Stomach (tissue), 19 donors: ENCODE measurements at places on chromosomes 11 and 22. TPM values are rescaled to one million over a fixed set of nuclear protein-coding genes. Genes with fewer than 3 reads are reported as not detected.
A peak's percentile ranks its signal among the peaks of the same experiment; 100 is the strongest.

DNA sequence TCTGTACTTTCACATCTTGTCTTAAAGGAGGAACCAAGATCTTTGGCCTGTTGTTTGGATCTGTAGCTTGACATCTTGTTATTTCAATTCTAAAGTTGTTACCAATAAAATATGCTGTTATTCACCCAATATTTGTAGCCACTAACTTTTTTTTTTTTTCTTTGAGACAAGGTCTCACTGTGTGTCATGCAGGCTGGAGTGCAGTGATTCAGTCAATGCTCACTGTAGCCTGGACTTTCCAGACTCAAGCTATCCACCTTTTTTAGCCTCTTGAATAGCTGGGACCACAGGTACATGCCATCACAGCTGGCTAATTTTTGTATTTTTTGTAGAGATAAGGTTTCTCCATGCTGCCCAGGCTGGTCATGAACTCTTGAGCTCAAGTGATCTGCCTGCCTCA is 769.4 kb downstream of the DLG2 start:
- H3K27me3 ChIP-seq, result no peaks in the 10 kb centered on the region
- no peaks in the 10 kb centered on the region for H3K36me3 ChIP-seq
- H3K4me1 ChIP-seq, result no peaks in the 10 kb centered on the region
- DNase-seq, result no peak

- DNase-seq, result no peak
- H3K27me3 ChIP-seq, result no peaks in the 10 kb centered on the region
- no peak overlapping the region for H3K4me3 ChIP-seq
- no peaks in the 10 kb centered on the region for H3K4me1 ChIP-seq
- H3K36me3 ChIP-seq, result no peaks in the 10 kb centered on the region
Observed at GRCh38 chr11:58829786-58830185, 14.7 kb downstream of the GLYATL2 start.

DNA sequence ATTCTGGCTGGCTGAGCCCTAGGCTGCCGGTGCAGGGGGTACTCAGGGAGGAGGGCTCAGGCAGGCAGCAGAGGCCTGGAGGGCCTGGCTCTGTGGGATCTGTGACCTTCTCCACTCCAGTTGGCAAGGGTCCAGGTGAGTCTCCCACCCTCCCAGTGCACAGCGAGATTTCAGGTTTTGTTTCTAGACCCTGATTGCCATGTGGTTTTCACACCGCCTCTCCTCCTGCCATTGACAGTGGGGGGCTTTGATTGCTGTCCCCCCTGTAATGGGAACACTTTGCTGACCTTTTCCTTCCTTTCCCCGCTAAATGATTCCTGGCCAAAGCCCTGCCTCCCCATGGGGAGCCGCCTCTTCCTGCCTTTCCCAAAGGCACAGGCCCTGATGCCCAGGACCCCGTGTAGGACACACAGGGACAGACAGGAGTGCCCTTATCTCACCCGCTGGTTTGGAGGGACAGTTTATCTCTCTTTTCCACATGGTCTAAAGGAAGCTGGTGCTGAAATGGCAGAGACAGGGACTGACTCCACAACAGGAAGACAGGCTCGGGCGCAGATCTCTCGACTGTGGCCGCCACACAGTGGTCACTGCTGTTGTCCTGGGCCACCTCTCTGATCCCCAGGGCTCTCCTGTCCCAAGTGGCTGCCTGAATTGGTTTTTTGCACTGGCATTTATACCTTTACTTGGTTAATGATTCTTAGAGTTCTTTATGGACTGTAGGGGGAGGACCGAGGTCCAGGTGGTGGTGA is 43.4 kb downstream of the BCR start:
- no peak overlapping the region for H3K4me3 ChIP-seq
- DNase-seq, result peak; percentile 44
- no peaks in the 10 kb centered on the region for H3K27me3 ChIP-seq
- H3K27ac ChIP-seq, result peak overlapping the region; percentile 72
- no peaks in the 10 kb centered on the region for H3K36me3 ChIP-seq

DNA sequence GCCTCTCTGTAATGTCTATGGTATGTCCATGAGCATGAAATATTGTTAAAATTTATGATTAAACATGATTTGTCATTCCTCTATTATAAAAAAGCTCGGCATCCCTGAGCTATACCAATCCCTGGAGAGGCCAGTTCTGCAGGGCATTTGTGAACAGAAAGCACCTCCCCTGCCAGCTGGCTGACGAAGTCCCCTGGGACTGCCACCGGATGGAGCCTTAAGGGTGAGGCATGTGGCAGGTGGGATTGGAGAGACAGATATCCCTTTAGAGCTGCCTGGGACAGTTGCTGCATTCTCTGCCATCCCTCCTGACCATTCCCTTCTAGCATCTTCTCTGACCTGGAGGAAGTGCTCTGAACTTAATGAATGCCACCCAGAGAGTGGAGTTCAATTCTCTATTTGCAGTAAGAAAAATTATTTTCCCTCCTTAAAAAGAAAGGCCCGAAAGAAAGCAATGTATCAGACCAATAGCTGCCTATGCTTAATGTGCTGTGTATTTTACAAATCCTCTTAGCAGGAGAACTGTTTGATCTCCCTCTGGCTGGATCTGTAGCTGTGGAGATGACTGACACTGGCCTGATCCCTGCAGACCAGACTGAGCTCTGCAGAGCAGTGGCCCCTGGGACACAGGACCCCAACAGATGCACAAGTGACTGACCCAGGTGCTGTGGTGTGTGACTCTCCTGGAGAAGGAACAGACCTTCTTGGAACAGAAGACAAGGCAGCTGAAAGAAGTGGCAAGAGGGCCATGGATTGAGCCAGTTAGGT is 219.0 kb upstream of the NAV2 start:
- H3K4me1 ChIP-seq, result no peaks in the 10 kb centered on the region
- H3K36me3 ChIP-seq, result no peaks in the 10 kb centered on the region
- H3K27me3 ChIP-seq, result no peaks in the 10 kb centered on the region

GRCh38 chr11:12581923-12582322 is 92.3 kb upstream of the TEAD1 start:
- peaks cover 20% of the 10 kb centered on the region for H3K4me1 ChIP-seq
- no peak overlapping the region for H3K27ac ChIP-seq
- no peak for DNase-seq
- H3K4me3 ChIP-seq, result no peak overlapping the region
- H3K27me3 ChIP-seq, result no peaks in the 10 kb centered on the region

DNA sequence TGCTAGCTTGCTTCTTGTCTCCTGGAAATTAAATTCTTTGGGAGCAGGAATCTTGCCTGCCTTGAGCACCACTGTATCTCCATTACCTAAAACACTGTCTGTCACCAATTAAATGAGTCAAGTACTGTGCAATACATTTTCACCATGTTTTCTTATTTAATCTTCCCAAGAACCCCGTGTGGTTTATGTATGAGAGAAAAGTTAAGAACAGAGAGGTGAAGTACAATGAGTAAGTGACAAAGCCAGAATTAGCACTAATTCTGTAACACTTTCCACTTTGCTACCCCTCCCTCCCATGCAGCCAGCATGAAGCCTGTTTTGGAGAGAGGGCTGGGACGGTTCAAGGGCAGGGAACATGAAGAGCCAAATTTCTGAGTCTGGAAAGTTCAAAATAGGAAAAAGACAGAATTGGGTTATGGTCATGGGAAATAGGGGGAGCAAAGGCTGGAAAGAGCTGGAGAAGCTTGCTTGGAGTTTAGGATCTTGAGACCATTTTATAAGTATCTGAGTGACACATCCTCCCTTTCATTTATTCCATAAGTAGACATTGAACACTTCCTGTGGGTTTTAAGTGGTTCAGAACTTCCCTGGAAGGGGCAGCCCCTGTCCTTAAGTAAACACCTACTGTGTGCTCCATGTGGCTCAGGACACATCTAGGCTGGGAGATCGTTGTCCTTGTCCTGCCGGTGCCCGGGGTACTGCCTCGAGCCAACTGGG is 60.5 kb upstream of the CHST1 start:
- H3K27ac ChIP-seq, result no peak overlapping the region
- no peaks in the 10 kb centered on the region for H3K36me3 ChIP-seq
- H3K4me3 ChIP-seq, result no peak overlapping the region
- no peak for DNase-seq

DNA sequence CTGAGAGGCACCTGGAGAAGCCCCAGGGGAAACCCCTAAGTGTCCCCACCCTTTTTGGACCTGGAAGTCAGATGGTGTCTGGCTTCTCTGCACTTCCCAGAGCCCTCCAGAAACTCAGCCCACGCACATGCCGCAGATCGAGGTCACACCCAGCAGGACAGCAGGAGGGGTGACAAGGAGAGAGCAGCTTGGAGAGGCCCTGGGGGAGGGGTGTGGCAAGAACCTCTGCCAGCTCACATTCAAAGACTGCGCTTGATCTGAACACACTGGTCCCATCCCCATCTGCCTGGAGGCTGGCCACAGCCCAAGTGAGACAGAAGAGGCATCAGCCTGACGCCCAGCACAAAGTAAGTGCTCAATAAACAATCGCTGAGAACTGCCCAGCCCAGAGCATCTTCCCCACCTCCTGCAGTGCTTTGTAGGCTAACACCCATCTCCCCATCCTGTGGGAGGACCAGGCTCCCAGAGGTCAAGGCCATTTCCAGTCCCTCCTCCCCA is 21.4 kb downstream of the TMPRSS6 start:
- no peak for DNase-seq
- H3K4me1 ChIP-seq, result no peaks in the 10 kb centered on the region
- H3K36me3 ChIP-seq, result no peaks in the 10 kb centered on the region
- no peak overlapping the region for H3K4me3 ChIP-seq
- H3K27ac ChIP-seq, result no peak overlapping the region
- no peaks in the 10 kb centered on the region for H3K27me3 ChIP-seq

DNA sequence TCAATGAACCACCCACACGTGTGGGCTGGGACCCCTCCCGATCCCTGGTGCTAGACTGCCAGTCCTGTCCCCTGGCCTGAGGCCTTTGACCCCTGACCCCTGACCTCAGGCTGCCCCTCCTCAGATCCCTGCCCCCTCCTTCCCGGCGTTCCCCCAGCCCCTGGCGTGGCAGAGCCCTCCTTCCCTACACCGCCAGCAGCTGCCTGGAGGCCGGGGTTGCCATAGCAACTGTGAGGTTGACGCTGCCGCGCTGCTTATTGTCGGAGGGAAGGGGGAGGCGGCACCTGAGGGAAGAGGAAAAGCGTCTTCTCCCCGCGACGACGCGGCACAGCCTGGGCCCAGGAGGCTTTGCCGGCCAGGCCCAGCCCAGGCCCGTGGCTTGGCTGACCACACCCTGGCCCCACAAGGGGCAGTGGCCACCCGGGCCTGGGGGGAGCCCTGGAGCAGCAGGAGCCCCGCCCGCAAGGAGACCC is 32.6 kb downstream of the SHANK3 start:
- H3K4me1 ChIP-seq, result peaks cover 6% of the 10 kb centered on the region
- H3K27ac ChIP-seq, result no peak overlapping the region
- peaks cover 4% of the 10 kb centered on the region for H3K36me3 ChIP-seq
- no peak overlapping the region for H3K4me3 ChIP-seq
- peak; percentile 33 for DNase-seq

- H3K27ac ChIP-seq, result no peak overlapping the region
- peaks cover 51% of the 10 kb centered on the region for H3K36me3 ChIP-seq
- H3K27me3 ChIP-seq, result no peaks in the 10 kb centered on the region
- no peak overlapping the region for H3K4me3 ChIP-seq
- no peaks in the 10 kb centered on the region for H3K4me1 ChIP-seq
Observed at GRCh38 chr11:94958121-94958696, 15.1 kb downstream of the CWC15 start.

- no peak for DNase-seq
- no peaks in the 10 kb centered on the region for H3K36me3 ChIP-seq
- no peak overlapping the region for H3K27ac ChIP-seq
- H3K4me3 ChIP-seq, result no peak overlapping the region
- no peaks in the 10 kb centered on the region for H3K4me1 ChIP-seq
- no peaks in the 10 kb centered on the region for H3K27me3 ChIP-seq
Observed at GRCh38 chr22:33440756-33441155, 382.6 kb upstream of the SYN3 start.

- H3K4me1 ChIP-seq, result no peaks in the 10 kb centered on the region
- no peaks in the 10 kb centered on the region for H3K27me3 ChIP-seq
- H3K36me3 ChIP-seq, result peaks cover 15% of the 10 kb centered on the region
- DNase-seq, result no peak
Observed at GRCh38 chr22:43540529-43540923, 128.7 kb downstream of the MPPED1 start.

DNA sequence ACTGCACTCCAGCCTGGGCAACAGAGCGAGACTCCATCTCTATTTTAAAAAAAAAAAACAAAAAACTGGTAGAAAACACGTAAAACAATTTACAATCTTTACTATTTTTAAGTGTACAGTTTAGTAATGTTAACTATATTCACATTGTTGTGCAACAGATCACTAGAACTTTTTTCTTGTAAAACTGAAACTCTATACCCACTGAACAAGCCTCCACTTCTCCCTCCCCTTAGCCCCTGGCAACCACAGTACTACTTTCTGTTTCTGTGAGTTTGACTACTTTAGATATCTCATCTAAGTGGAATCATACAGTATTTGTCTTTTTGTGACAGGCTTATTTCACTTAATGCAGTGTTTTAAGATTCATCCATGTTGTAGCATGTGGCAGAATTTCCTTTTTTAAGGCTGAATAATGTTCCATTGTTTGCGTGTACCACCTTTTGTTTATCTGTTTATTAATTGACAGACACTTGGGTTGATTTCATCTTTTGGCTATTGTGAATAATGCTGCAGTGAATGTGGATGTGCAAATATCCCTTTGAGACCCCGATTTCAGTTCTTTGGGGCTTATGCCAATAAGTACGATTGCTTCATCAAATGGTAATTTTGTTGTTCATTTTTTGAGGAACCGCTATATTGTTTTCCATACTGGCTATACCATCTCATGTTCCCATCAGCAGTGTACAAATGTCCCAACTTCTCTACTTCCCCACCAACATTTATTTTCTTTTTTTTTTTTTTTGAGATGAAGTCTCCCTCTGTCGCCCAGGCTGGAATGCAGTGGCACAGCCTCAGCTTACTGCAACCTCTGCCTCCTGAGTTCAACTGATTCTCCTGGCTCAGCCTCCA is 11.0 kb downstream of the DDB2 start:
- no peak for DNase-seq
- H3K36me3 ChIP-seq, result peaks cover 91% of the 10 kb centered on the region
- H3K27me3 ChIP-seq, result no peaks in the 10 kb centered on the region

- H3K27ac ChIP-seq, result no peak overlapping the region
- no peak for DNase-seq
- H3K4me1 ChIP-seq, result no peaks in the 10 kb centered on the region
- H3K27me3 ChIP-seq, result no peaks in the 10 kb centered on the region
Observed at GRCh38 chr11:32918427-32918826, 25.8 kb downstream of the QSER1 start.

GRCh38 chr11:48052183-48053044 is 72.1 kb downstream of the PTPRJ start:
- no peaks in the 10 kb centered on the region for H3K27me3 ChIP-seq
- H3K36me3 ChIP-seq, result no peaks in the 10 kb centered on the region
- H3K4me1 ChIP-seq, result peaks cover 54% of the 10 kb centered on the region
- peak; percentile 90 for DNase-seq

The MUC2 gene
- polyA plus RNA-seq, result not detected

The OR8D1 gene
- not detected for polyA plus RNA-seq

The TRIM29 gene
- 1.4 TPM for polyA plus RNA-seq
